Bronchial epithelial cell (primary cell): ENCODE measurements at places on chromosomes 13 and 19. TPM values are rescaled to one million over a fixed set of nuclear protein-coding genes. Genes with fewer than 3 reads are reported as not detected.

Gene ZNF730
- under 0.01 and 0.13 TPM in 2 replicates for total RNA-seq

Gene RNF225
- 0.79 and 1.9 TPM in 2 replicates for total RNA-seq

Gene ZNF766
- total RNA-seq: 13.2 and 14.6 TPM in 2 replicates

Gene RAB8A
- 76.6 and 99.2 TPM in 2 replicates for total RNA-seq

Gene KLF5
- total RNA-seq: 48.4 and 65.5 TPM in 2 replicates

Gene FCAR
- total RNA-seq: not detected in 2 replicates

Gene ZNF569
- total RNA-seq: 2.6 and 2.8 TPM in 2 replicates

Gene RNF113B
- total RNA-seq: not detected in 2 replicates

Gene TMEM272
- not detected in 2 replicates for total RNA-seq

Gene PRTN3
- not detected in 2 replicates for total RNA-seq

Gene NMRK2
- not detected in 2 replicates for total RNA-seq

Gene HSPB6
- 0.13 and 1.3 TPM in 2 replicates for total RNA-seq

Gene NEK5
- total RNA-seq: 0.26 TPM in 2 replicates

Gene SOX21
- total RNA-seq: 1.1 and 3.1 TPM in 2 replicates

Gene CSNK1G2
- total RNA-seq: 58.4 and 73.2 TPM in 2 replicates

Gene CD79A
- total RNA-seq: not detected in 2 replicates

Gene NCAN
- not detected in 2 replicates for total RNA-seq

Gene ZNF8
- 2.3 and 2.4 TPM in 2 replicates for total RNA-seq

Gene IQCN
- total RNA-seq: under 0.01 TPM in 1 of 2 replicates, not detected in the other

Gene SIGLEC5
- total RNA-seq: not detected in 2 replicates

Gene MRPL4
- 17.1 and 19.2 TPM in 2 replicates for total RNA-seq

Gene NCR1
- not detected in 2 replicates for total RNA-seq

Gene ZNF699
- total RNA-seq: 8.8 and 11.6 TPM in 2 replicates

Gene BEST2
- not detected in 2 replicates for total RNA-seq

Gene VSTM1
- total RNA-seq: not detected in 2 replicates

Gene ZNF296
- under 0.01 and 0.51 TPM in 2 replicates for total RNA-seq

Gene CYP2A7
- total RNA-seq: not detected in 2 replicates

Gene ZNF534
- not detected in 2 replicates for total RNA-seq

Gene ZNF208
- total RNA-seq: 0.79 and 1.3 TPM in 2 replicates

Gene ZNF525
- total RNA-seq: 12.6 and 14.0 TPM in 2 replicates

Gene NKG7
- not detected in 2 replicates for total RNA-seq

Gene TEKTIP1
- not detected in 2 replicates for total RNA-seq

Gene ACP5
- 24.5 and 26.2 TPM in 2 replicates for total RNA-seq

Gene KCNC3
- total RNA-seq: 0.13 TPM in 1 of 2 replicates, not detected in the other

Gene MISP3
- total RNA-seq: 0.26 and 1.4 TPM in 2 replicates

Gene CEACAM4
- not detected in 2 replicates for total RNA-seq

Gene PLK5
- not detected in 2 replicates for total RNA-seq
